ENCODE measurements at places on chromosomes 7 and 10. TPM values are rescaled to one million over a fixed set of nuclear protein-coding genes. Genes with fewer than 3 reads are reported as not detected.

DNA sequence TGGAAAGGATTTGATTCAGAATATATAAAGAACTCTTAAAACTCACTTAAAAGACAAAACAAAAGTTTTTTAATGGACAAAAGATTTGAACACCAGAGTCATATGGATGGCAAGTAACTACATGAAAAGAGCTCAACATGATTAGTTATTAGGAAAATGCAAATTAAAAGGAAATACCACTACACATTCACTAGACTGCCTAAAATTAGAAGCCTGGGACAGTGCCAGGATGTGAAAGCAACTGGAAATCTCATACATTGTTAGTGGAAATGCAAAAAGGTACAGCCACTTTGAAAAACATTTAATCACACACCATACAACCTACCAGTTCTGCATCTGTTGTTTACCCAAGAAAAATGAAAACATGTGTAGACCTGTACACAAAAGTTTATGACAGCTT is 48.8 kb downstream of the RALA start:
- DNase-seq, result no peak

- no peak for DNase-seq
Measured at GRCh38 chr7:37093257-37093656, 355.4 kb downstream of the ELMO1 start.

- DNase-seq, result no peak
Measured at GRCh38 chr7:139471740-139472353, 11.6 kb downstream of the KLRG2 start.

Gene RARRES2
- total RNA-seq, result not detected

Gene SLC26A5
- total RNA-seq, result not detected

Gene CCDC3
- 0.48 TPM for total RNA-seq

Gene TUBB8
- not detected for total RNA-seq
